ENCODE measurements at places on chromosomes 2 and 18.

GRCh38 chr2:223107825-223108224 is 55.8 kb downstream of the KCNE4 start:
- DNase-seq: no peak

- no peak for DNase-seq
These were observed 18.4 kb upstream of the SELENOI start for GRCh38 chr2:26327291-26328272.

DNA sequence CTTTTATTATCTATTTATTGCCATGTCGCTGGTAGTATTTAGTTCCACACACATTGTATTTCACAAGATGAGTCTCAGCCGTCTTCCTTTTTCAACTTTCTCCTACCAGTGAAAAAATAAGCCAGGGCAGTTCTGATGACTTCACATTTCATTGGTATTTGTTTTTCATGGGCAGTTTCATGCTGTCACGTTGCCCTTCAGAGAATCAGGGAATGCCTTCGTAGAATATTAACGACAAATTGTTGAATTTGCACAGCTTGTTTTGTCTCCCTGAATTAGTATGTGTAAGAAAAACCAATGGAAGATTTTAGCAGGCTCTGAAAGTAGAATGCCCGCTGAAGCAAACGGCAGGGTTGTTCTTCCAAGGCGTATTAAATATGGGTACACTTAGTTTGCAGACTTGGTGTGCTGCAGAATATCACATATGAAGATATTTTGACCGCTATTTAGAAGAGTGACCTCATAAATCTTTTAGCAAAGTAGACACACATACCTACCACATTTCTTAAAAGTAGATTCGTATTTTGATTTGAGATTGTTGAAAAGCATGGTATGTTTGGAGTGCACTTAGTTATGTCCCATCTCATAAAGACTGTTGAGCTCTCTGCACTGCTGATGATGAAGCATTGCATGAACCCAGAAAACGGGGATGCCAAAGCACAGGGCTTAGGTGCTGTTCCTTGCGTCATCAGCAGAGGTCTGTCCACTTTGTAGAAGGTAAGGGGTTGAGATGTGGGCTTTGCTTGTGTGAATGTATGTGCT is 2.9 kb downstream of the NEDD4L start:
- peak; percentile 26 for DNase-seq

- DNase-seq: peak; percentile 49
These were observed 390.9 kb upstream of the SMIM21 start for GRCh38 chr18:75818383-75818782.

DNA sequence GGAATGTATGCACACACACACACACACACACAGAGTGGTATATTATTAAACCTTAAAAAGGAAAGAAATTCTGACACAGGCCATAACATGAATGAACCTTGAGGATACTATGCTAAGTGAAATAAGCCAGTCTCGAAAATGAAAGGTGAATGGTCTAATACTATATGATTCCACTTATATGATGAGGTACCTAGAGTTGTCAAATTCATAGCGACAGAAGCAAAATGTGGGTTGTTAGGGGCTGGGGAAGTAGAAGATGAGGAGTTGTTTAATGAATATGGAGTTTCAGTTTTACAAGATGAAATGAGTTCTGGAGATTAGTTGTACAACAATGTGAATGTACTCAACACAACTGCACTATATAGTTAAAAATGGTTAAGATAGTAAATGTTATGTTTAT is 118.1 kb downstream of the ABCA12 start:
- no peak for DNase-seq

GRCh38 chr2:150530168-150530567 is 42.7 kb upstream of the RND3 start:
- no peak for DNase-seq

DNA sequence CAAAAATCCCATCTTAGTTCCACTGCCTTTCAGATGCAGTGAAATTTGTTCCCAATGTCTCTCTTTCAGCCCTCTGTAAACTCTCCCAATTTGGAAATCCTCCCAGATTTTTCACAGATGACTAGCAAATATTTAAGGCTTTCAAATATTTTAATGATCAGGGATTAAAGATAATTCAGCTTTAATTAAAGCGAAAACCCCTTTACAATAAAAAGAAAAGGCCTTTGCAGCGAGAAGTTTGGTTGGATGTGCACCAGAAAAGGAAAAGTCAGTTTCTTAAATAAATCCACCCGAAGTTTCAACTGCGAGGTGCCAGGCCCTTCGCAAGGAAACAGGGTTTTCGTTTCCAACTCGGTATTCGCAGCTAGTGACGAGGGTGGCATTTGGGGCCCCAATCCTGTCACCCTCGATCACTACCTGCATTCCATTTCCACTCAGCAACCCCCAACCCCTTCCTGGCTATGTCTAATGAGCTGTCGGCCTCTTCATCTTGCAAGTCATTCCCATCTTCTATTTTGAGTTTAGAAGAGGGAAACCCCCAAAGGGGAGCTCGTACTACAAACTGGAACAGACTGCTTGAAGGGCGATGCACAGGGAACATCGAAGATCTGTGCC is 1.5 kb downstream of the RAX start:
- DNase-seq: no peak

DNA sequence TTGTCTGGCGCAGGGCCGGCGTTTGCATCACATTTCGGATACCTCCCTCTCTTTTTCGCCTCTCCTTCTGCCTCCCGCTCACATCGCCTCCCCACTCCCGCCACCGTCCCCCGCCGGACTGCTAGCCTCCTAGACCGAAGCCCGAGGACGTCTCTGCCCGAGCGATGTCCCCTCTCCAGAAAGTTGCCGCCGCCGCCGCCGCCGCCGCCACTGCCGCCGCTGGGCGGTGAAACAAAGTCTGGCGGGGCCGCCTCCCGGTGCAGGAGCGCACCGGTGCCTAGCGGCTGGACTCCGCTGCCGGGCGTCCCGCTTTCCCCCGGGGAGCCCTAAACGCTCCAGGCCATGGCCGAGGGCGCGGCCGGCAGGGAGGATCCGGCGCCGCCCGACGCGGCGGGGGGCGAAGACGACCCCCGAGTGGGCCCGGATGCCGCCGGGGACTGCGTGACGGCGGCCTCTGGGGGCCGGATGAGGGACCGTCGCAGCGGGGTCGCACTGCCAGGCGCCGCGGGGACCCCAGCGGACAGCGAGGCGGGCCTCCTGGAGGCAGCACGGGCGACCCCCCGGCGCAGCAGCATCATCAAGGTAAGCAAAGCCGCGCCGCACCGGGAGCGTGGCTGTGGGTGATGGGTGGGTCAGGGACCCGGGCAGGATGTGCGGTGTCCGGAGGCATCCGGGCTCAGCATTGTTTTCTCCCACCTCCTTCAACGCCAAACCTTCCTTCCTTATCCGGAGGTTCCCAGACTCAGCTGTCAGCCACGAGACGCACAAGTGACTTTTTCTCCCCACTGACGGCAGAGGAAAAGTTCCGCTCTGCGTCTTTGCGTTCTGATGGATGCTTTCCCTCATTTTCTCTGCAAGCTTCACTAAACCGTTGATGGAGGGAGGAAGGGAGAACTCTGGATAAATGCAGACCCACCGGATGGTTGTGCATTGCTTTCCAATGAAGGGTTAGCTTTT is 643 bp downstream of the PLCL1 start:
- DNase-seq: peak; percentile 75

DNA sequence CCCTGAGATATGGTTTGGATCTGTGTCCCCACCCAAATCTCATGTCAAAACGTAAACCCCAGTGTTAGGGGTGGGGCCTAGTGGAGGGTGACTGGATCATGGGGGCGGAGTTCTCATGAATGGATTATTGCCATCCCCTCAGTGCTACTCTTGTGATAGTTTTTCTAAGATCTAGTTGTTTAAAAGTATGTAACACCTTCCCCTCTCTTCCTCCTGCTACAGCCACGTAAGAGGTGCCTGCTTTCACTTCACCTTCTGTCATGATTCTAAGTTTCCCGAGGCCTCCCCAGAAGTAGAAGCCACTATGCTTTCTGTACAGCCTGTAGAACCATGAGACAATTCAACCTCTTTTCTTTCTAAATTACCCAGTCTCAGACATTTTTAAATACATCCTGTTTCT is 16.9 kb downstream of the PUM2 start:
- DNase-seq: no peak

DNA sequence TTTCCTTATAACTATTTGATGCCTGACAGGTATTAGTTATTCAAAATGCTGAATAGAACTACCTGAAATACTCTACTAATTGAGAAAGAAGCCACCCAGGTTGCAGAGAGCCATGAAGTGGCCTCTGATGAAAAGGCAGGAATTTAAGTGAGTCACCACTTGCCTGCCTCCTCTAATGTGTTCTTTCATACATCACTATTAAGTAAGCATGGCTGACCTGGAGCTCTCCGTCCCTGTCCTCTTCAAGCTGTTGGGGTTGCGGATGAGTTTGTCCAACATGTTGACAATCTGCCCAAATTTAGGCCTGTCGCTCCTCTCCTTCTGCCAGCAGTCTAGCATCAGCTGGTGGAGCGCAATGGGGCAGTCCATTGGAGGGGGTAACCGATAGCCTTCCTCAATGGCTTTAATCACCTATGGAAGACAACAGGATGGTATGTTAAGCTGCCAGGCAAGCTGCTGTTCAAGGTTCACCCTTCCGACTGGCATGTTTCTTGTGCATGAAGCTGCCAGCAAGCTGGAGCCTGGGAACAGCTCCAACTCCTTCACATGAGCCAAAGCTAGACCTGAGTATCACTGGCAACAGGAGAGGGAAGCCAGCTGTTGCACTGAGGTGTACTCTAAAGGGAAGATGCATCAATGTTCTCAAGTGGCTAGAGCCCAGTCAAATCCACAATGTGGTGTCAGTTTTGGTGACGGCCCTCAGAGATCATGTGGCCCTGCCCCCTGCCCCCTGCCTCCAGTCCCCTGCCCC is 142.2 kb downstream of the EPHA4 start:
- DNase-seq: peak; percentile 44

Measured in spinal cord (tissue), 10 donors.